ENCODE measurements at places on chromosomes 13 and 19.

- DNase-seq: no peak
Observed at GRCh38 chr13:32629866-32630265, 43.6 kb downstream of the PDS5B start.

- no peak for DNase-seq
Observed at GRCh38 chr19:3047496-3048189, 14.7 kb downstream of the TLE5 start.

DNA sequence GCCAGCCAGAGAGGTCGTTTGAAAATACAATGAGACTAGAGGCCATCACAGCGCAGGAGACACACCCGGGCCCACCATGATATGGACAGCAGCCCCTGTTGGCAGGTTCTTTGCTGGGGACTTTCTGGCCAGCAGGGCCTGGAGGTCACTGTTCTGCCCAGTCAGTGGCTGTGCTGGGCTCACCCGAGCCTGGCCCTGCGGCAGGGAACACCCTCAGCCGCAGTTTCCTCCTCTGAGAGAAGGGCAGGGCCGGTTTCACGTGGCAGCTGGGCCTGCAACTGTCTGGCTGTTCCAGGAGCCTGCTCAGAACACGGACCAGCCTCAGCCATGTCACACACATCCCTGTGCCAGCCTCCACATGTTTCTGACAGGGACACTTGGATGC is 39.4 kb downstream of the ADPRHL1 start:
- no peak for DNase-seq

DNA sequence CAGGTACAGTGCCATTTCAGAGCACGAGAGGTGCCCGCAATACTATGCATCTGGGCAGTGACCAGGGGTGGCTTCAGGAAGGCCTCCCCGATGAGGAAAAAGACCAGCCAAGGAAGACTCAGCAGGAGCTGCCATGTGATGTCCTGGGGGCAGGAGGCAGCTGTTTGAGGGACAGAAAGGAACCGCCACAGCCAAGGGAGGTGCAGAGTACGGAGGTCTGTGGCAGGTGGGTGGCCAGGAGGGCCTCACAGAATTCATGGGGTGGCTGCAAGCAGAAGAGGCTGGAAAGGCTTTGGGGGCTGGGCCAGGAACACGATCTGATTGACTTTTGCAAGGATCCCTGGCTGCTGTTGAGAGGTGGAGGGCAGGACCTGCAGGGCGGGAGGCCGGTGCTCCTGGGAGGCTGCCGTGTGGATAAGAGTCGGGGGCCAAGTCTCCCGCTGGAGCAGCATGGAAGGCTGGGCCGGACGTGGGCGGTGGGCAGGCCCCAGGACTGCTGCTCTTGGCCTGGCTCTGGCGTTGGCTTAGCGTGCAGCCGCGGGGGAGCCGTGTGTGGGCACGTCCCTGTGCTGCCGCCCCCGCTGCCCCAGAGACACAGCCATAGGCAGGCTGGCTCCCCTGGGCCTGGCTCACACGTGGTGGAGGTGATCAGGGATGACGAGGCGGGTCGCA is 29.1 kb downstream of the CEBPA start:
- no peak for DNase-seq

DNA sequence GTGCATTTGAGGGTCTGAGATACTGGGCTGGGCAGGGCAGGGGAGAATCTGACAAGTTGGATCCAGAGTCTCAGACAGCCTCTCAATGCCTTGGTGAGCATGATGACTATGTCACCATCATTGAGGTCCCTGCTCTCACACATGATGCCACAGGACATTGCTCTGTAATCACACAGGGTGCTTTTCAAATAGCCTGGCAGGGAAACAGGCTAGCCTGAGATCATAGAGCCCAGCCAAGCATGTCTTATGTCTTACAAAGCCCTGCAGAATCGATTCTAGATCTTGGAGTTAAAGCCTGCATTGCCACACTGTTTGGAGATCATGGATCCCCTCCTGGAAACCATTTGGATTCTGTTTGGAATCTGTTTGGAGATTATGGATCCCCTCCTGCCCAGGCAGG is 5.3 kb downstream of the KCNN1 start:
- no peak for DNase-seq

- DNase-seq: no peak
Observed at GRCh38 chr13:33326723-33327122, 41.2 kb upstream of the STARD13 start.

DNA sequence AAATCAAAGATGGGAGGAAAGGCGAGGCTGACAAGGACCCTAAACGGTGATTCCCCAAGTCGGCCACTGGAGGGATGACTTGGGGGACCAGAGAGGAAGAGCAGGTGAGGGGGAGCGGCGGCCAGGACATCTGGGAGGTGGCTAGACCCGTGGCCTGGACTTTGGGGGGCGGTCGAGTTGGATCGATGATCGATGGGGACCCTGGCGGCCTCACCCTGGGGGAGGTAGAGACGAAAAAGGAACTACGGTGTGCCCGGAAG is 7.7 kb upstream of the CIRBP start:
- no peak for DNase-seq
